ENCODE measurements at places on chromosomes 5 and 9. TPM values are rescaled to one million over a fixed set of nuclear protein-coding genes. Genes with fewer than 3 reads are reported as not detected.

Gene IFNB1
- not detected for total RNA-seq

DNA sequence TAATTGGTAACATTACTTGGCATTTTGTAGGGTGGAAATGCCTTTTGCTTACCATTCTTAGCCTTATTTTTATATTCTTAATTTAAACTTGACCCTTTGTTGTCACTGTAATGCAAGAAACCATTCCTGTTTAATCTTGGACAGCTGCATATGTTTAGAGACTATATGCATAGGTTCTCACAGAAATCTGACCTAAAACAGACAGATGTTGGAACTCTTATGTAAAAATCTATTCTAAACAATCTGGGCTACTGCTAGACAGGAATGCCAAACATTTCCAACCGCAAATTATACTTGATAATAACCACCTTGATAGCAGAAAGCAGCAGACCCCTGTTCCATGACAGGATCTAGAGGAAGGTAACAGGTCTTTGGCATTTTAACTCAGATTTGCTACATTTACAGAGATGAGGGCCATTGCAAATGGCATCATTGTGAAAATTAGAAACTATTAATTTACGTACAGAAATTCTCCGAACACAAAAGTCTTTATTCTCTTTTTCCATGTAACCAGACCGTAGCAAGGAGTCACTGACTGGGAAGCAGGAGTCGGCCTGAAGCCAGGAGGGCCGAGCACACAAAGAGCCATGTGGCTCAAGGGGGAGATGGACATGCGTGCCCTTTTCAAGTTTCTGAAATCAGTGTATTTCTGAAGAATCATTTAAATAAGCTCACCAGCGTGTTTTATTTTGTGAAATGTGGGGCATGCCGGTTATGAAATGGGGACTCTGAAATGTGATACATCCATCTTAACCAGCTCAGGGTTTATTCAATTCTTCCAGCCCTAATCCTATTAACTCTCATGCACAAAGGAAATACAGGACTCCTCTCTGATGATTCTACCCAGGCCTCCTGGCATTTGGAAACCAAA lies 139.3 kb downstream of the AOPEP start:
- no peak overlapping the region for H3K4me3 ChIP-seq
- no peaks in the 10 kb centered on the region for H3K36me3 ChIP-seq
- H3K27me3 ChIP-seq, result no peaks in the 10 kb centered on the region
- DNase-seq, result no peak
- H3K27ac ChIP-seq, result peak overlapping the region; percentile 20

DNA sequence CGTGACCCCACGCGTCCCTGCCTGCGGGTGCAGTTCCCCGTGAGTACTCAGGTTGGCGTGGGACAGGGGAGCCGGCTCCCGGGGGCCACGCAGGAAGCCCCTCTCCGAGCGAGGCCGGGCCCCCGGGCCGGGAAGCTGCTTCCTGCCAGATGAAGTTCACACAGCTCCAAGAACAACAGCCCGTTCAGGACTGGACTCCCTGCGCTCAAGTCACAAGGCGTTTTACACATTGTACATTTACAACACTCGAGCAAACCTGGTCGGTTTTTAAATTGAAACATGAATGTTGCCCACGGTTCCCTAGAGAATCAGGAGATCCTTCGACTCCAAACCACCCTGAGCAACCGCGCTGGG lies 22.4 kb downstream of the SLC9A3 start:
- no peaks in the 10 kb centered on the region for H3K4me1 ChIP-seq
- H3K27ac ChIP-seq, result no peak overlapping the region
- no peaks in the 10 kb centered on the region for H3K27me3 ChIP-seq
- DNase-seq, result no peak

GRCh38 chr9:10007356-10007755 lies 605.4 kb downstream of the PTPRD start:
- H3K4me3 ChIP-seq, result no peak overlapping the region
- H3K27ac ChIP-seq, result no peak overlapping the region
- no peaks in the 10 kb centered on the region for H3K36me3 ChIP-seq
- no peaks in the 10 kb centered on the region for H3K27me3 ChIP-seq
- DNase-seq, result no peak

Gene SLC6A7
- total RNA-seq, result not detected

DNA sequence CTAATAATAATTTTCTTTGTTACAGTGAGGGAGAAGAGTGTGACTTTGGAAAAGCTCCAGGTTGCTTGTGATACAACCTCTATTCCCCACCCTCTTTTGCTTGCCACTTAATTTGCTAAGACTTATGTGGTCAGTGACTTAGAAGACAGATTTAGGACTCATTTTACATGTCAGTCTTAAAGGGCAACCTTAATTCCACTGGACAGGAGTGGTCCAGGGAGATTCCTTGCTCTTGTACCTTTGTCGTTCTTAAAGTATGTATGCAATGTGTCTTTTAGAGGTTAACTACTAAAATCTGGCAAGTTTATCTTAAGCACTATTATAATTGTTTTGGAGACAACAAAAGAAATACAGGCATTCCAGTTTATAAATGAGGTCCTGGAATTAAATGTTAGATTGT lies 20.0 kb downstream of the SLC30A5 start:
- peaks cover 39% of the 10 kb centered on the region for H3K36me3 ChIP-seq
- no peak overlapping the region for H3K4me3 ChIP-seq
- H3K27ac ChIP-seq, result no peak overlapping the region

DNA sequence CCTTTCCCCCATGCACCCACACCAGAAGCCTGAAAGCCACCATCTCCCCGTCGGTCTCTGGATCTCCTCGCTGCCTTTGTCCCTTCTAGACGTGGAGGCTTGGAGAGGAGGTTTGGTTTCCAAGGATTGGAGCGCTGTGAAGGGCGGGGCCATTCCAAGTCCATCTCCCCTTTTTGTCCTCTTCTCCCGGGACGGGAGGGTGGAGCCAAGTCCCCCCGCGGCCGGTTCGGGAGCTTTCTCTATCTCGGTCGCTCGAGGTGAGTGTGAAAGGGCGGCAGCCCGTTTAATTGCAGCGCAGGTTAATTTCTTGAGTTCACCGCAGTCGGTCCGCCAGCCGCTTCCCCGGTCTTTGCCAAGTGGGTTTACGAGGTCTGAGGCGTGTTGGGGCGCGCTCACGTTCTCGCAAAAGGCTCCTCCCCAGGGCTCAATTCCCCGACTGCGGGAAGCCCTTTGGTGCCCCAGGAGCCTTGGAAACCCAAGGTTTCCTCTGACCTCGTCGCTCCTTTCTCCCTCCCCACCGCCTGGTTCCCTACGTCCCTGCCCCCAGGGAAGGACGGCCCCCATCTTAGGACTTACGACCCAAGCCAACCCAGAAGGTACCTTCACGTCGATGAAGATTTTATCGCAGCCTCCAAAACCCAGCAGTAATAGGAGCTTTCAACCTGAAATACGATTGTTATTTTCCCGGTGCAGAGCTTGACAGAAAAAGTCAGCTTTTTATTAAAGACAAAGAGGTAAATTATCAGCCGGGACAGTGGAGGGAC lies 2.8 kb upstream of the ZNF462 start:
- H3K4me1 ChIP-seq, result peaks cover 48% of the 10 kb centered on the region
- H3K4me3 ChIP-seq, result peak overlapping the region; percentile 35
- H3K27me3 ChIP-seq, result peaks cover 18% of the 10 kb centered on the region
- DNase-seq, result no peak

DNA sequence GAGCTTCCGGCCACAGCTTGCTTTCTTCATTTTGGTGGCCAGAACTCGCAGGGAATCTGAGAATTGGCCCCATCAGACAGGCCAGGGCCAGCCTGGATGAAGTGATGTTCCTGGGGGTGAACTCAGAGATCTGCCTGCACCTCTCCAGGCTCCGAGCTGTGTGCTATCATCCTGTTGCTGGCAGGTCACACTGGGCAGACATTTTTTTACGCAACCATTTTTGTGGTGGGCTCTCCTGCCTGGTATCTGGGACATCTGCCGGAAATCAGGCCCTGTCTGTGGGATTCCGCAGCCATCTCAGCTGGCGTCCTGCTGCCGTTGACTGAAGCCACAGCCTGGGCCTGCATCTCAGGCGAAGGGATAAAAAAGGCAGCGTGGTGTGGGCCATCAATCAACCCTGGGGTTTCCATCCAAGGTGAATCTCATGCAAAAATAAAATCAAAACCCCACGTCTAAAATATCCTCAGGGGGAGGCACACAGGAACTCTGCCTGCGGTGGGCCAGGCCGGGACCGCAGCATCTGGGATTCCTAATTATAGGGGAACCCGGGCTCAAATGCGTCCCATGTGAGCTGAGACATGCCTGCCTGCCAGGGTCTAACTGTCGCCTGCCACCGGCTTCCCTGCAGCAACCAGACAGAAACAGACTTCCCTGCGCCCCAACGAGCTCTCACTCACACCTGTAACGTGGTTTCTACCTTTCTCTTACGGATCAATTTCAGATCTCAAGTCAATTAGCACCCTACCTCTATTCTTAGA lies 174.3 kb downstream of the SYK start:
- H3K27ac ChIP-seq, result no peak overlapping the region
- H3K4me3 ChIP-seq, result no peak overlapping the region
- no peaks in the 10 kb centered on the region for H3K27me3 ChIP-seq
- no peak for DNase-seq
- no peaks in the 10 kb centered on the region for H3K36me3 ChIP-seq
- H3K4me1 ChIP-seq, result no peaks in the 10 kb centered on the region

Gene KCNN2
- total RNA-seq, result 0.09 TPM

DNA sequence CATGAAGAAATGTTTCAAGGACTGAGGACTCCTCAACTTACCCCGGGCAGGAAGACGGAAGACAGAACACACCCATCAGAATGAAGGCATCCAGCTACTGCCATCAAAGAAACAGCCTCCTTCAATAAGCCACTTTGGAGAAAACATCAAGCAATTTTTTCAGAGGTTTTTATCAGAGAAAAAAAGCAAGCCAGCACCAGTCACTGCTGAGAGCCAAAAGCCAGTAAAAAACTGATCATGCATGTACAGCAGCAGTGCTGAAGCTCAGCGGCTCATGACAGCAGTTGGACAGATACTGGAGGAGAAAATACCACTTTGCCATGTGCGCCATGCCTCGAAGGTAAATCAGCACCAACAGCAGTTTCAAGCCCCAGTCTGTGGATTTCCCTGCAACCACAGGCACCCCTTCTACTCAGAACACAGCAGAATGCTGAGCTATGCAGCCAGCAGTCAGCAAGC lies 10.1 kb upstream of the ZNF484 start:
- H3K27ac ChIP-seq, result no peak overlapping the region
- no peaks in the 10 kb centered on the region for H3K36me3 ChIP-seq
- no peaks in the 10 kb centered on the region for H3K27me3 ChIP-seq

- H3K4me1 ChIP-seq, result no peaks in the 10 kb centered on the region
- H3K27ac ChIP-seq, result no peak overlapping the region
- no peaks in the 10 kb centered on the region for H3K27me3 ChIP-seq
- no peaks in the 10 kb centered on the region for H3K36me3 ChIP-seq
- H3K4me3 ChIP-seq, result no peak overlapping the region
Observed at GRCh38 chr9:18890372-18890771, 142.6 kb downstream of the SAXO1 start.

DNA sequence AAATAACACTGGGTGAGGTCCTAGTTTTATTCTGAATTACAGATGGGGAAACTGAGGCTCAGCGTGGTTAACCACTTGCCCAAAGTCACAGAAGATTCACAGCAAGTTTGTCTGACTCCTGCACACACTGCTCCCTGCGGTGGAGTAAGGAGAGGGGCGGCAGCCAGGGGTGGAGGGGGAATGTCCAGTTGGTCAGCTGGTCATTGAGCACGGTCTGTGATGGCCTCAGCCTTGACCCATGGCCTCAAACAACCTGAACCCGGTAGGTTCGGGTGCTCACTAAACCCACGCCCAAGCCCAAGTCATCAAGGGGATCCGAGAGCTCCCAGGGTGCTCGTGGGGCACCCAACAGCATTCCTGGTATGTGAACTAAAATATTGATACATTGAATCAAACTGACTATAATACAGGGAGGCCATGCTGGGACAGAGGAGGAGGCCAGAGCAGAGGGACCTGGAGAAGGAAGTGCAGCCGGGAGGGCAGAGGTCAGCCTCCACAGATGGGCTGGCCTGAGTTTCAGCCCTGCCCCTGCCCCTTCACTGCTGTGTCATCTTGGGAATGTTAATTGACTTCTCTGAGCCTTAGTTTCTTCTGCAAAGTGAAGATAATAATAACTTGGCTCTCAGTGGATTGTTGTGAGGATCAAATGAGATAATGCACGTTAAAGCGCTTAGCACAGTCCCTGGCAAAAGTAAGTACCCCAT lies 3.6 kb upstream of the IL17B start:
- no peaks in the 10 kb centered on the region for H3K27me3 ChIP-seq
- H3K27ac ChIP-seq, result peak overlapping the region; percentile 25
- no peaks in the 10 kb centered on the region for H3K36me3 ChIP-seq
- no peak for DNase-seq

Gene SCGB3A1
- not detected for total RNA-seq

DNA sequence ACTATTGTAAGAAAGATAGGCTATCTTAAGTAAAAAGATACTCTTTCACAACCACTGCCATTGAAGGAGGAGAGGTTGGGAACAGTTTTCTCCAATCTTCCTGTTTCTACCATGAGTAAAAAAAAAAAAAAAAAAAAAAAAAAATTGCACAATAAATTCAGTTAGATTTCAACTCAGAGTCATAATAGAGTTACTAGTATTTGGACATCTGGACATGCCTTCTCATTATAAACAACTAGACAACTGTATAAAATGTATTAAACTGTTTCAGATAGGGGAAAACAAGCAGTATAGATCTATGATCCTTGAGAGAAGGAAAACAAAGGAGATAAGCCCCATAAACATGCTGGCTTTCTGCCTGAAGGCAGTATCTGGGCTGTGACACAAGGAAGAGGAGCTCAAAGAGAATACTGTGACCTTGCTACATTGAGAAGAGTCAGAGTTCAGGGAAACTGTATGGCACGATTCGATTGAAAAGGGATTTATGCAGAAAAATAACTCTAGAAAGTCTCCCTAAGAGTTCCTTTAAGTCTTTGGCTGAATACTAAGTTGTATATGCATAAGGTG lies 249.2 kb upstream of the POU5F2 start:
- DNase-seq, result no peak
- H3K4me1 ChIP-seq, result no peaks in the 10 kb centered on the region
- H3K27ac ChIP-seq, result no peak overlapping the region
- no peak overlapping the region for H3K4me3 ChIP-seq
- no peaks in the 10 kb centered on the region for H3K36me3 ChIP-seq

DNA sequence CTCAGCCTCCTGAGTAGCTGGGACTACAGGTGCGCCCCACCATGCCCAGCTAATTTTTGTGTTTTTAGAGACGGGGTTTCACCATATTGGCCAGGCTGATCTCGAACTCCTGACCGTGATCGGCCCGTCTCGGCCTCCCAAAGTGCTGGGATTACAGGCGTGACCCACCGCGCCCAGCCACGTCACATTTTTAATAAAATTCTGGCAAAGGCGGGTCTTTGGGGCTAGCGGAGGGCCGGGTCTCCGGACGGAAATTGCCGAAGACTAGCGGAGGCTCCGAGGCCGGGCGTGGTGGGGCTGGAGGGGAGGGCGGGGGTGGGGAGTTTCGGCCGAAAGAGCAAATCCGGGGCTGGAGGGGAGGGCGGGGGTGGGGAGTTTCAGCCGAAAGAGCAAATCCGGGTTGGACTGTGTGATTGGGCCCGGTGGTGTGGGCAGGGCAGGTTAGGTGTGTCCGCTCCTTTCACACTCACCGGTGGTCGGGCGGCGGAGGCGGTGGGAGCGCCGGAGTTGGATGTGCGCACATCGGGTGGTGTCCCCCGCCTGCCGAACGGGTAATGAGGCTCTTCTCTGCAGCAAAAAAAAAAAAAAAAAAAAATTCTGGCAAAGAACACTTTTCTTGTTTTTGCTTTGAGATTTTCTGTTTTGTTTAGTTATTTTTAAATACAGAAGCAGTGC lies 27.1 kb downstream of the RUFY1 start:
- no peak for DNase-seq
- no peaks in the 10 kb centered on the region for H3K27me3 ChIP-seq
- no peak overlapping the region for H3K4me3 ChIP-seq
- no peak overlapping the region for H3K27ac ChIP-seq
- peaks cover 34% of the 10 kb centered on the region for H3K4me1 ChIP-seq

Data from liver (tissue), 10 donors.